Vagina (tissue), 2 donors: ENCODE measurements at places on chromosomes 6 and 20. TPM values are rescaled to one million over a fixed set of nuclear protein-coding genes. Genes with fewer than 3 reads are reported as not detected.

DNA sequence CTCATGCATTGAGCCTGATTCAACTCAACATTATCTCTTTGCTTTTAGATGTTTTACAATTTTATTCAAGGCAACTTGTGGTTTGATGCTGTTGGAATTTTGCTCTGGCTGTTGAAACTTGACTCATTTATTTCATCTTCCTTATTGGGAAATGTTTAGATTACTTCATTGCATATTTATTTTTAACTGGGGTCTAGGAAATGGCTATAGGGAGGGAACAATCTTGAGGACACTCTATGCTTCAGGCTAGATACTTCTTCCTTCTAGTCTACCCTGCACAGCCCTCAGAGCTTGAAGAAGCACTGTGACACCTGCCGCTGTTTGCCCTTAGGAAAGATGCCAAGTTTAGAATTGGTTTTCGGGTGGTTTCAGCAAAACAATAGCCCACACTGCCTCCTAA is 183.4 kb downstream of the ADGRG6 start:
- no peaks in the 10 kb centered on the region for H3K27me3 ChIP-seq
- no peak overlapping the region for H3K4me3 ChIP-seq

The COQ3 gene
- total RNA-seq: 3.7 TPM

DNA sequence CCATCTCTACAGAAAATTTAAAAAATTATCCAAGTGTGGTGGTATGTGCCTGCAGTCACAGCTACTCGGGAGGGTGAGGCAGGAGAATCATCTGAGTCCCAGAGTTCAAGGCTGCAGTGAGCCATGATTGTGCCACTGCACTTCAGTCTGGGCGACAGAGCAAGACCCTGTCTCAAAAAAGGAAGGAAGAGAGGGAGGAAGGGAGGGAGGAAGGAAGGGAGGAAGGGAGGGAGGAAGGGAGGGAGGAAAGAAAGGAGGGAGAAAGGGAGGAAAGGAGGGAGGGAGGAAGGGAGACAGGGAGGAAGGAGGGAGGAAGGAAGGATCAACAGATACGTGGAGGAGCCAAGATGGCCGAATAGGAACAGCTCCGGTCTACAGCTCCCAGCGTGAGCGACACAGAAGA is 90.1 kb downstream of the ZNF217 start:
- H3K4me3 ChIP-seq: peak overlapping the region; percentile 20
- H3K36me3 ChIP-seq: no peaks in the 10 kb centered on the region
- no peak overlapping the region for H3K27ac ChIP-seq
- no peaks in the 10 kb centered on the region for H3K27me3 ChIP-seq

The BACH2 gene
- 6.4 TPM for total RNA-seq

DNA sequence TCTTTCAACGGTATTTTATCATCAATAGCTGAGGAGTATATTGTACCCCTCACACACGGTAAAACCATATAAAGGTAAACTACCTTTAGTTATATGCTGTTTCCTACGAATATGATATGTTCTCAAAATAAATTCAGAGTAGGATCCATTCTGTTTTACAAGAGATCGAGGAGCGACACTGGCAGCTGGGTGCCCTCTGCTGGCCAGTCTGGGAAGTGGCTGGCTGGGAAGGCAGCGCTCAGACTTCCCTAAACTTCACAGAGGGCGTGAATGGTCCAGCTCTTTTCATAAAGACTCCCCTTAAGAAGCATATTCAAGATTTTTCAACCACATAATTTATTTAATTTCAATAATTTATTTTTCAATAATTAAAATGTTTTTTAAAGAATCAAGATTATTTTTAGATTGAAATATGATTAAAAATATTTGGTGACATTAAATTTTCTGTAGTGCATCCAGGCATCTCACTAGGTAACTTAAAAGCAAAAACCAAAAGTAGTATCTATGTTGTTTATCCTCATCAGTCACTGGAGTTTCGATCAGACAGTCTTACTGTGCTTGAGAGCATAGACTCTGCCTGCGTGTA is 187.5 kb upstream of the PDE10A start:
- no peaks in the 10 kb centered on the region for H3K36me3 ChIP-seq
- DNase-seq: no peak
- H3K4me1 ChIP-seq: peaks cover 21% of the 10 kb centered on the region
- H3K27ac ChIP-seq: no peak overlapping the region
- H3K27me3 ChIP-seq: peaks cover 4% of the 10 kb centered on the region

GRCh38 chr20:63205896-63206295 is 10.0 kb downstream of the YTHDF1 start:
- no peak for DNase-seq
- H3K27me3 ChIP-seq: no peaks in the 10 kb centered on the region
- H3K4me1 ChIP-seq: peaks cover 6% of the 10 kb centered on the region

The HTR1E gene
- total RNA-seq: not detected

GRCh38 chr6:34834789-34835518 is 43.1 kb downstream of the BLTP3A start:
- H3K4me1 ChIP-seq: no peaks in the 10 kb centered on the region
- peaks cover 6% of the 10 kb centered on the region for H3K36me3 ChIP-seq
- H3K4me3 ChIP-seq: no peak overlapping the region
- H3K27ac ChIP-seq: peak overlapping the region; percentile 52

The NINL gene
- total RNA-seq: 11.5 TPM

The PRR18 gene
- not detected for total RNA-seq

DNA sequence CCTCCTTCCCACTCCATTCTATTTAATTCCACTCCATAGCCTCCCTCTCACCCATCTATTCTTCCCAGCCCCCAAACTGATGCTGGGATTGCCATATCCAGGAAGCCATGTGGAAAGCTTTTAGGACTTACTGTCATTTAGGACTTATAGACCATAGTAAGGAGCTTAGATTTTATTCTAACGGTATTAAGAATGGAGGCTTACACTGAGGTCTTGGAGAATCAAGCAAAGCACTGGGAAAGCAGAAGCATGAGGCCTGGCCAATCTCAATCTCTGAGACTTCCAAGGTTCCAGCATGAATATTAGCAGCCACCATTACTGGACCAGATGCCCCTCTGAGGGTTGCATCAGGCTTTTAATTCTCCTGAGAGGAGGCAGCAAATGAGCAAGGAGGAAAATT is 1.4 kb downstream of the CST9 start:
- no peak overlapping the region for H3K27ac ChIP-seq
- no peaks in the 10 kb centered on the region for H3K4me1 ChIP-seq
- DNase-seq: no peak
- H3K36me3 ChIP-seq: no peaks in the 10 kb centered on the region
- H3K4me3 ChIP-seq: no peak overlapping the region
